MCF 10A (cell line): ENCODE measurements at places on chromosomes 3 and 15. TPM values are rescaled to one million over a fixed set of nuclear protein-coding genes. Genes with fewer than 3 reads are reported as not detected.

- DNase-seq: no peak
Measured at GRCh38 chr3:29901097-29901496, 620.2 kb downstream of the RBMS3 start.

The CATSPER2 gene
- total RNA-seq: 7.0 and 7.5 TPM in 2 replicates

The C15orf62 gene
- total RNA-seq: 0.26 and 0.52 TPM in 2 replicates

- no peak for DNase-seq
Measured at GRCh38 chr3:145798696-145799537, 362.1 kb downstream of the PLOD2 start.

The GFM1 gene
- 53.9 and 54.1 TPM in 2 replicates for total RNA-seq

The FBLN2 gene
- not detected in 2 replicates for total RNA-seq

The SPSB4 gene
- not detected in 2 replicates for total RNA-seq

DNA sequence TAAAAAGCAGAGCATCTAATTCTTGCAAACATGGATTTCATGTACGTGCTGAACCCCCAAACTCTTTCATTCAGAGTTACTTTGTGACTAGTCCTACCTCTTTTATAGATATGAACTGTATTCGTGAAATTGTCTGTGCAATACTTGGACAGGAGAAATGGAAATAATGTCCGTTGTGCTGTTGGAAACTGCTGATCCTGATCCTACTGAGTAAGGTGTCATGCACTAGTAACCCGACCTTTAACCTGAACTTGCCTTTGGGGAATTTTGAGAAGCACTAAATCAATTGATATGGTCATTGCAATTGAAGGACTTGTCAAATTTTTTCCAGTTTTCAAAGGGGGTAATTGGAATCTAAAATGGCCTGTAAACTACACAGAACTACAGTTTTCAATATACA, 856.4 kb downstream of the ROBO1 start:
- no peak for DNase-seq

GRCh38 chr3:111668888-111669488, 73.8 kb upstream of the ZBED2 start:
- peak; percentile 61 for DNase-seq

The DUSP7 gene
- 67.4 and 69.1 TPM in 2 replicates for total RNA-seq

DNA sequence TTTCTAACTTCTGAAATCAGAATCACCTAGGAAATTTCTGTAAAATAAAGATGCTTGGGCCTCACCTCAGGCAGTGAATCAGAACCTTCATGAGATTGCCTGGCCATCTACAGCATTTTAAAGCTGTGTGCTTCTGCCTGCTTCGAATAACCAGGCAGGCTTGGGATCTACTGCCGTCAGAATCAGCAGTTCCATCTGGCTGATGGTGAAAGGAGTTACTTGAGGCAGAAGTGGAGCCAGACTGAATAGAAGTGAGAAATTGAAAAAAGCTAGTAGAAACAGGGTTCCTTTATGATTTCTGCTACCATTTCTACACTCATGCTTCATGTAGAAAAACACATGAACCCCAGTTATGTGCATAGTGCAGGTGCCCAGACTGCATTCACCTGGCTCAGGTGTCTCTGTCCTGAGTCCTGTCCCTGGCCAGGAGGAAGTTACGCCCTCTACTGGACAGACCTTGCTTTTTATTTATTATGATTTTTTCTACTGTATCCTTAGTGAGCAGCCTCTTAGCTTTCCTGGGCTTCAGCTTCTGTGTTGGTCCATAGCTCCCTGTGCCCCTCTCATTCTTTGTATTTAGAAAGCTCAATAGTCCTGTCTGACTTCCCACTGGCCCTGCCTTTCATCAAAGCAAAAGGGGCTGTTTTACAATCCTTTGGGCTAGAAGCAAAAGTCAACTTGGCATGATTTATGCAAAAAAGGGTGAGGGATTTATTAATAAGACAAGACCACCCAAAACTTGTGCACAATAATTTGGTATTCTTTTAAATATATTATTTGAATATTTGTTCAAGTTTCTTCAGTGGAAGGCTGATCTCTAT, 200.8 kb upstream of the GOLGA6L4 start:
- DNase-seq: peak; percentile 55
